ENCODE measurements at places on chromosomes 2 and 18. TPM values are rescaled to one million over a fixed set of nuclear protein-coding genes. Genes with fewer than 3 reads are reported as not detected.

- no peak for DNase-seq
Observed at GRCh38 chr18:14978962-14979535, 231.1 kb downstream of the ANKRD30B start.

GRCh38 chr2:152584301-152584700 is 133.0 kb downstream of the PRPF40A start:
- no peak for DNase-seq

The VWA3B gene
- total RNA-seq = 1.0 TPM

The KIF1A gene
- total RNA-seq = 46.8 TPM

- DNase-seq = no peak
Observed at GRCh38 chr2:99880148-99880963, 262.0 kb downstream of the AFF3 start.

The FBXO36 gene
- total RNA-seq = 10.2 TPM

The NLRC4 gene
- total RNA-seq = 0.10 TPM

GRCh38 chr2:47259829-47260228 is 104.7 kb upstream of the STPG4 start:
- no peak for DNase-seq

The G6PC2 gene
- not detected for total RNA-seq

The NCKAP1 gene
- 135 TPM for total RNA-seq

DNA sequence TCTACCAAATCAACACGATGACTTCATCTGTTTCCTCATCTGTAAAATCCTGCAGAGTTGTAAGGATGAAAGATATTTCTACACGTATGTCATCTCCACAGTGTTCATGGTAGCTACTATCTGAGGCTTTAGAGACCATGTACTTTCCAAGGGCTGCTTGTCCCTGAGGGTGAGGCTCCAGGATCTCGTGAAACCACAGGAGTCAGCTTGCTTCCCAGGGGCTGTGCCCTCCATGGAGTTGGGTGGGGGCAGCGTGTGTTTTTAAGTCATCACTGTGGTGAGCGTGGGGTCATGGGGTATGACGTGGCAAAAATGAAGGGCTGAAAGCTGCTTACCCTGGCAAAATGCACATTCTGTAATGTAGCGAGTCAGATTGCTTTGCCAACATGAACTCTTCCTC is 81.6 kb downstream of the ASAP2 start:
- DNase-seq = no peak

- no peak for DNase-seq
Observed at GRCh38 chr2:126950504-126950903, 51.8 kb downstream of the TEX51 start.

DNA sequence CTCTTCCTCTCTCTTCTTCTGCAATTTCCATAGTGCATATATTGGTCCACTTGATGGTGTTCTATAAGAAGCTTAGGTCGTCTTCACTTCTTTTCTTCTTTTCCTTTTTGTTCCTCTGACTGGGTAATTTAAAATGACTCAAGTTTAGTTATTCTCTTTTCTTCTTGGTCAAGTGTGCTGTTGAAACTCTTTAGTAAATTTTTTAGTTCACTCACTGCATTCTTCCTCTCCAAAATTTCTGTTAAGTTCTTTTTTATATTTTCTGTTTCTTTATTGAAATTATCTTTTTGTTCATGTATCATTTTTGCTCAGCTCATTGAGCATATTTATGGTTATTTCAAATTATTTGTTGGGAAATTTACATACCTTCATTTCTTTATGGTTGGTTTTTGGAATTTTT is 32.7 kb upstream of the ZSWIM2 start:
- no peak for DNase-seq

The MYO1B gene
- total RNA-seq = 47.4 TPM

GRCh38 chr2:154591294-154591820 is 107.1 kb upstream of the KCNJ3 start:
- no peak for DNase-seq

The IL18R1 gene
- 0.41 TPM for total RNA-seq

- no peak for DNase-seq
Observed at GRCh38 chr2:42337356-42337820, 23.6 kb downstream of the COX7A2L start.

DNA sequence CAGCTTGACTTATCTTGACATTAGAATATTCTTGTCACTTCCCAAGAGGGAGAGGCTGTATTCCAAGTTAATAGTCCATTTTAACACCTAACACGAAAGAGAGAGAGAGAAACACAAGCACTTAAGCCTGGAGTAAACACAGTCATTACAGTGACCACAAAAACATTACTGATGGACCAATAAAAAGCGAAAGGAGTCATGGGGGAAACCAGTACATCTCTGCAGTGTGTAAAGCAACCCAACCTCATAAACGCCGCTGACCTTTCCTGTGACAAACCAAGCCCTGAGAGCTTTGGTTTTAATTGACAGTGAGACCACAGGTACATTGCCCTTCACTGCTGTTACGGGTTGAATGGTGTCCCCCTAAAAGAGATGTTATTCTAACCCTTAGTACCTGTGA is 78.3 kb downstream of the SMAD4 start:
- no peak for DNase-seq

The CTNNA2 gene
- total RNA-seq = 2.6 TPM

The REG1B gene
- total RNA-seq = not detected

DNA sequence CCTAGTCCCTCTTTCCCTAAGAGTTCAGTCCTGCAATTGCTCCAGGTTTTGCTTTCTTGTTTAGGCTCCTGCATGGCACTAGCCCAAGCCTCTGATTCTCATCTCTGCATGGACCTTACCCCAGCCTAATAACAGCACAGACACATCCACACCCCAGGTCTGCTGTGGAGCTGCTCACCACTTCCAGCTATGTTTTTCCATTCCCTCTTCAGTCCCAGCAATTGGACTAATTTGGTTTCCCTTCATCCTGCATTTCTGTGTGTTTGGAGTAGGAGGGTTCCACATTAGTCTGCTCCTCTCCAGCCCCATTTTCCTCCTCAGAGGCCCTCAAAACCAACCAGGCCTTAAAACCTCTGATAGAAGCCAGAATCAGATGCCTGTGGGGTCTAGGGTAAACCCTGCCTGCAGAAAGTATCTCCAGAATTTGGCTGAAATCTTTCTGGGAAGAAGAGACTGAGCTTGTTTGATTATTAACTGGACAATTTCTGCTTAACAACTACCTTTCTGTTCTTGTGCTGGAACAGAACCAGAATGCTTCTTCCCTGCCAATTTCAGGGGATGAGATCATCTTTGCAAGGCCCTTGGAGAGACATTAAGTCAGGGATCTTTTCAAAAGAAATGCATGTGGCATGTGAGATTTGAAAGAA is 95.9 kb downstream of the GFPT1 start:
- no peak for DNase-seq

DNA sequence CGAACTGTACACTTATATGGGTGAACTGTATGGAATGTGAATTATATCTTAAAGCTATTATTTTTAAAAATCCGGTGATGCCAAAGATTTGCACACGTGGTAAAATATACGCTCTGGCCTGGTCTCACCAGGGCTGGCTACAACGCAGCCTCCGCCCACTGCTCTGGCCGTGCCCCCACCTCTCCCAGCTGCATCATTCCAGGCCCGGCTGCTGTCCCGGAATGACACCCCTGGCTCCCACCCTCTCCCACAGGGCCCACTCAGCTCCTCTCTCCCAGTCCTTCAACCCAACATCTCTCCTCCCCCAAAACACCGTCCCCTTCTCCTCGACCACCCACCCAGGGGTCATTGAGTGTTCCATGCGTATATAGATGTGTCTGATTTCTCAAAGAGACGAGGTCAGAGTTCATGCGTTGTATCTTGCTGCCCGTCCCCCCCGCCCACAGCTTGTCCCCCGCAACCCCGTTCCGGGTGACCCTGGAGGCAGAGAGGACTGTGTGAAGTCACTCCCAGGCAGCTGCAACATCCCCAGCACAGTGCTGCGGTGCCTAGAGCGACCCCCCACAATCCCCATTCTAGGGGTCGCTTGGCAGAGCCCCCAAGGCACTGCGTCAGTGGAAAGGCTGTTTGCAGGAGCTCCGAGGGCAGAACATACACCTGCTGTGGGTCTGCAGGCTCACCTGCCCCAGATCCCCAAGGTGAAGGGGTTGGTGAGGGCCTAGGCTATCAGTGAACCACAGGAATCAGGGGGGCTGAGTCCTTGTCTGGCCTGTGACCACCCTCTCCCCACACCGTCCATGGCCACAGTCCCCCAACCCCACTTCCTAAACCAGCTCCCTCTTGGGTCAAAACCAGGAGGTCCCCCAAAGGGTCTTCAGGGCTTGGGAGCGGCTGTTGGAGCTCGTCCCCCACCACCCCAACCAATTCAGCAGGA is 13.3 kb downstream of the DNMT3A start:
- peak; percentile 38 for DNase-seq

DNA sequence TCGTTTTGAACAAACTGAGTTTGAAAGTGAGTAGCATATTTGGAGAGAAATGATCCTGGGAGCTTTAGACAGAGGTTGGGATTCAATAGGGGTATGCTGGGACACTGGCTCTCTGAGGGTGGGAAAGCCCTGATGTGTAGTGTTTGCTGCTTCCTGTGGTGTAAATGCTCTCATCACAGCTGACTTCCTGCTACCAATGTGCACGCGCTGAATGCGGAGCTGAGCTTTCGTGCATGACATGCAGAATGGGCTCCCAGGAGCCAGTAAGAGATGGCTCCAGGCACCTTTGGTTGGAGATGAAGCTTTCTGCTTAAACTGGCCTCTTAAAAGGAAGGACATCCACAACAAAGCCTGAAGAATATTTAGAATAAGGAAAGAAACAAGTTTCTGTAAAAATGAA is 224.1 kb upstream of the CCDC150 start:
- no peak for DNase-seq

GRCh38 chr2:12490641-12491040 is 226.1 kb upstream of the TRIB2 start:
- DNase-seq = no peak

- DNase-seq = no peak
Observed at GRCh38 chr2:98896944-98897343, 39.1 kb downstream of the CRACDL start.

All from H7 (cell line).